Psoas muscle (tissue), 8 donors: ENCODE measurements at places on chromosomes 11 and 22. TPM values are rescaled to one million over a fixed set of nuclear protein-coding genes. Genes with fewer than 3 reads are reported as not detected.

The FXYD2 gene
- total RNA-seq, result 0.42 TPM

The FOLH1 gene
- 0.67 TPM for total RNA-seq

The OR2AT4 gene
- total RNA-seq, result not detected

The OR5A1 gene
- not detected for total RNA-seq

The NTM gene
- total RNA-seq, result not detected

The GSTT2B gene
- total RNA-seq, result 16.4 TPM

The PANX3 gene
- total RNA-seq, result not detected
